Fibroblast of villous mesenchyme (primary cell): ENCODE measurements at places on chromosomes 2 and 18.

DNA sequence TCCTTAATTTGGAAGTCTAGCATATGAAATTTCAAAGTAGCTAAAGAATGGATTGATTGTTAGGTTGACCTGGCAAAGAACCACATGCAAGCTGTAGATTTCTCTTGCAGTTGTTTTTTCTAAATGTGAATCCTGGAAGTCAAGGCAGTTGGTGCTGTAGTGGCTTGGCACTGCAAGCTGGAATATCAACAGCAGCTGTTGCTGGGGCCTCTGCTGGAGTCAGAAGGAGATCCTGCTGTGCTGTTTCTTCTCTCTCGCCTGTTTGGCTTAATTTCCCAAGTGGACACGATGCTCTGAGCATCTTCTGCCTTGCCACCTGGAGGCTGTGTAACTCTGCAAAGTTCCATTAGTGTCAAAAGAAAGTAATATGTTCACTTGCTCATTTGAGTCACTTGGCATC, 12.6 kb downstream of the PIK3C3 start:
- no peak for DNase-seq

GRCh38 chr18:13416848-13417247, 198.3 kb downstream of the LDLRAD4 start:
- DNase-seq: no peak

DNA sequence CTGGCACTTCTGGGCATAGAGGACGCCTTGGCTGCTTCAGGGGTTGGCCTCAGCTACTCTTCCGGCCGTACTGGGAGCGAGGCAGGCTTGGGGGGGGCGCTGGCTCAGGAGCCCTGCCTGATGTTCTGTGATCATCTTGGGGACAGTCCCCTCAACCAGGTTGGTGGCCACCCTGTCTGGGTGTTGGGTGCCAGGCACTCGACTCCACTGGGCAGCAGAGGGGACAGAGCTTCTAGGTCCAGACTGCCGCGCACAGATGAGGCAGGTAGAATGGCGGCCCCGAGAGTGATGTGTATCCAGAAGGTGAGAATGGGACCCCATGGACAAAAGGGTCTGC, 84.9 kb downstream of the ASB1 start:
- DNase-seq: no peak

DNA sequence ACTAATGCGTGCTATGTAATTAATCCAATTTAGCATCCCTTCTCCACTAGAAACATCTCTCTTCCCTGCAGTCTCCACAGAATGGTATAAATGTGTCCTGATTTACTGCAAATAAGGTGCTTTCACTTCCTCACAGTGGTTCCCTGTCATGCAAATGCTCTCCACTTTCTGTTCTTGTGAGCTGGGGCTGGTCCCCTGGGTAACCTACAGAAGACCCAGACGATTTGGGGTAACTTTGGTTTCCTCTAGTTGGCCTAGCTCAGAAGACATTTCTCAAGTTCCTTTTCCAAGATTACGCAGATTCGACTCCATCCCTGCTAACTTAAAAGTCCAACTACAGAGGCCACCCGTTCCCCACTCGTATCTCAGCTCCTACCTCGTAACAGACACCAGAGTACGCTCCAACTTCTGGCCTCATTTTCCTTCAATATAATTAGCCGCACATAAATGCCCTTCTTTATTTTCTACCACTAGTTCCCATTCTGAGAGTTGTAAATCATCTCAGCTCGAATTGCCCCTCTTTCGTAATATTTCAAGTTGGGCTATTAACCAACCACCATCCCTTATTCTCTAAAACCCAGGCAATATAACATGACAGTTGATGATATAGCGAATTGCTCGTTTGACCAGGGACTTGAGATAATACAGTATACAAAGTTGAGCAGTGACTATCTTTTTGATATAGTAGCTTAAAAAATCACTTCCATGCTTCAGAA, 28.8 kb upstream of the NEDD4L start:
- DNase-seq: no peak

GRCh38 chr18:46148810-46149209, 44.6 kb downstream of the HAUS1 start:
- peak; percentile 68 for DNase-seq

- DNase-seq: peak; percentile 27
Observed at GRCh38 chr2:121635371-121635770, 13.9 kb downstream of the CLASP1 start.

DNA sequence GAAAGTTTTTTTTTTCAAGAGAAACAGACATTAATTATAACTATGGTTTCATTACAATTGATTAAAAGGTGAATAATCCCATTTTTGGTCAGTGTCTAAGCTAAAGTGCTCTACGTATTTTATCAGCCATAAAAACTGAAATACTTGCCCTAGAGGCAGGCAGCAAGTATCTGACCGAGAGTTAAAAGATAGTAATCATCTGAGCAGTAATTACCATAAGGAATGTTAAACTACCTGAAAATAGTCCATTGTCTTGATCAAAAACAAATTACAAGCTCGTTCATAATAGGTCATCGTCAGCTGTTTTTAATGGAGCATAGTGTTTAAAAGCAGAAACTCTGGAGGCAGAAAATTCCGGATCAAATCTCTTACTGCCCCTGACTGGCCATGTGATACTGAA, 105.7 kb upstream of the ZEB2 start:
- no peak for DNase-seq

- DNase-seq: no peak
Observed at GRCh38 chr2:96594691-96595152, 43.4 kb downstream of the KANSL3 start.

DNA sequence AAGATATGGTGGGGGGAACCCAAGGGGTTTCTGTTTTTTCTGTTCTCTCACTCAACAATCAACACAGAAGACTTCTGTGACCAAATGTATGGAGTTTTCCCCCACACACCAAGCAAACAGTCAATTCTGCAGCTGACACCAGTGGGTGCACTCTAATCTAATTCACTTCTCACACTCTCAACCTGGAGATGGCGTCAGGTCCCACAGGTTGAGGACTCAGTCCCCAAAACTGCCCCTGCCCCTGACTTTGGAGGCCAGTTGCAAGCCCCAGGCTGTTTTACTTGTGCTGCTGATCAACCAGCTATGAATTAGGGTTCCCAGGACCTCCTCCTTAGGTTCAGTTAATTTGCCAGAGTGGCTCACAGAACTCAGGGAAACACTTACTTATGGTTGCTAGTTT, 6.2 kb downstream of the RNU2-63P start:
- DNase-seq: no peak

GRCh38 chr18:40233931-40234616, 1721.0 kb upstream of the PIK3C3 start:
- DNase-seq: no peak

DNA sequence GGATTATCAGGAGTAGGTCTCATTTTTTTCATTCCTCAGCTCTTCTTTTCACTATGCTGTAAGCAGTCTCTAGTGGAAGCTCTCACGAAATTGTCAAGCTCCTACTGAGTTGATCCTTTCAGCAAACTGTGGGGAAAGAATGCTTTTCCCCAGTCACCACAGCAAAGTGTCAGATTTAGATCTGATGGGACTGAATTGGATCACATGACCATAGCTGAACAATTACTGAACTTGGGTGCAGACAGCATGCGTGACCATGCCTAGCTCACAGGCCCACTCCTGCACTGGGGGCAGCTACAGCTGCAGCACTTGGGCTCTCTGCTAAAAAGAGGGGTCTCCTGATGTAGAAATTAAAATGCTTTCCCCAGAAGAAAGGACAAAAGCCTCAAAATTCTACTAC, 3.1 kb downstream of the ARHGAP15 start:
- DNase-seq: no peak

DNA sequence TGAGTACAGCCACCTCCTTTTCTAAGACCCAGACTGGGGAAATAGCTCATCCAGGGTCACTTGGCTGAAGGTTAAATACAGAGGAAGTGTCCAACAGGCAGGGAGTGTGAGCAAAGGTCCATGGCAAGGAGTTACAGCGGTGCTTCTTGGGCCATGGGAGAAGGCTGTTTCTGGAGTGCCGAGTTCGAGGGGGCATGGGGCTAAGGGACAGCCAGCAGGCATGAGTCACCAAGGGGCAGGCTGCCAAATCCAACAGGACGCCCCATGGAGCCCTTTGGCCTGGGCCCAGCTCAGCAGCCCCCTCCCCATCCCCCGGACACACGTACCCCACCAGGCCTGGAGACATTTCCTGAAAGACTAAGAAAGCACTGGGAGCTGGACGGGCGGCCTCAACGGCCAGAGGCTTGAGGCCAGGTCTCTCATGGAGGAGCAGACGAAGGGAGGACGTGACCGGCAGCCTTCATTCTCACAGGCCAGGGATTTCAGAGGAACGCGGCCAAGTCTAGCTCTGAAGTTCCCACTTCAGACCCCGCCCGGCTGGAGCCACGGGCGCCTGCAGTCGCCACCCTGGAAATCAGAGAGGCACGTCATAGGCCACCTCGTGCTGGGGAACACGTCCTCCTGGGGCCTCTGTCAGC, 160.4 kb downstream of the SMAD7 start:
- no peak for DNase-seq

- DNase-seq: no peak
Observed at GRCh38 chr2:238810321-238810720, 37.6 kb upstream of the TWIST2 start.

GRCh38 chr2:152580714-152581113, 136.5 kb downstream of the PRPF40A start:
- no peak for DNase-seq

DNA sequence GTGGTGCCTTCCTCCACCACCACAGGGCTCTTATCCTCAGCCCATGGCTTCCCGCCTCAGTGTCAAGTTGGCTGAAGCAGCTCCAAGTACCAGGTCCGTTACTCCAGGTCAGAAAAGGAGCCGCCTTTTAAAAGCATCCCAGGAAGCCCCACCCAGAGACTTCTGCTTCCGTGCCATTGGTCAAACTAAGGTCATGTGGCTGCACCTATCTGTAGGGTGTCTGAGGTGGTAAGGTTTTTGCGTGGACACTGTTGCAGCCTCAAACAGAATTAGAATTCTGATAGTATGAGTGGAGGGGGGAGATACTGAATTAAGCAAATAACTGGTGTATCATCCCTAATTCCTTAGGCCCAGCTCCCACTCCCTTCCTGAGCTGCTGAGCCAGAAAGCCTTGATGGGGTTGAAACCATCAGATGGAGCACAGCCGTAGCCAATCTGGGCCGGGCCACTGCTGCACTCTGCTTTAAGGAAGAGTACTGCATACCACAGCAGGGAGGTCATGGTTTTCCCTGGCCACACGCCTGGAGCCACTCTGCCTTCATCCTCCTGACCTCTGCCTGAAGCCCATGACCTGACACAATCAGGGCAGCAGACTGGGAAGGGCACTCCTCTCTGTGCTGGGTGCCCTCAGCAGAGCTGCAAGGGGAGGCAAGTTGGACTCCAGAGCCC, 8.4 kb downstream of the TMEM247 start:
- DNase-seq: peak; percentile 84

- DNase-seq: peak; percentile 3
Observed at GRCh38 chr2:198173242-198173641, 368.8 kb downstream of the PLCL1 start.

DNA sequence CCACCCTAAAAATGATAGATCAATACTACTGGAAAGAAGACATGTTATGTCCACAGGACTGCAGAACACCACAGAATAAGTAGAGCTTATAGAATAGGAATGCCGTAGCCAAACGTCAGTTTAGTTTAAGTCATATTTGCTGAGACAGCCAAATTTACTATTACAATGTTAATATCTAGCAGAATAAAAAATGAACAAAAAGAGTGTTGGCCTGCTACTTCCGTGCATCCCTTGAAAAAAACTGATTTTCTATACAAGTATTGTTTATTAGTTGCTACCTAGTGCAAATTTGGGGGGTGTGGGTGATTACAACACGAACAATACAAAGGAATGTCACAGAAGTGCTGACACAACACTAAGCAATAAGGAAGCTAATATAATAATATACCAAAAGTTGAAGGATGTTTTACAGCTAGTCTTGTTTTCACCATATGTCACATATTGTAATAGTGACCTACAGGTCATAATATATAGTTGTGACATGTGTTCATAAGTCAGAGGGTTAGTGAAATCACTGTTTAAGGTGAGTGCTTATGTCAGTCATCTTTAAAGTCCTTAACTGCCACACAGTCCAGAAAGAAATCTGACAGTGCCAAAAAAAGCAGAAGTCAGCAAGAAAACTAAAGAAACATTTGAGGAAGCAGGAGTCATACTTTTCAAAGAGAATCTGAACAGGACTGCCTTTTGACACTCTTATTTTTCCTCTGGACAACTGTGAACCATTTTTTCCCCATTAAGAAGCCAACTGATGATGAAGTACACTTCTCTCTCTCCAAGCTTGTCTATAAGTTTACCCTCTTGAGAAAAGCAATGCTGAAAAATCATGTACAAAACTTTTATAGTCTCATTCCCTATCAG, 376.4 kb downstream of the ZEB2 start:
- no peak for DNase-seq

GRCh38 chr2:43469713-43470112, 126.1 kb downstream of the THADA start:
- DNase-seq: no peak

DNA sequence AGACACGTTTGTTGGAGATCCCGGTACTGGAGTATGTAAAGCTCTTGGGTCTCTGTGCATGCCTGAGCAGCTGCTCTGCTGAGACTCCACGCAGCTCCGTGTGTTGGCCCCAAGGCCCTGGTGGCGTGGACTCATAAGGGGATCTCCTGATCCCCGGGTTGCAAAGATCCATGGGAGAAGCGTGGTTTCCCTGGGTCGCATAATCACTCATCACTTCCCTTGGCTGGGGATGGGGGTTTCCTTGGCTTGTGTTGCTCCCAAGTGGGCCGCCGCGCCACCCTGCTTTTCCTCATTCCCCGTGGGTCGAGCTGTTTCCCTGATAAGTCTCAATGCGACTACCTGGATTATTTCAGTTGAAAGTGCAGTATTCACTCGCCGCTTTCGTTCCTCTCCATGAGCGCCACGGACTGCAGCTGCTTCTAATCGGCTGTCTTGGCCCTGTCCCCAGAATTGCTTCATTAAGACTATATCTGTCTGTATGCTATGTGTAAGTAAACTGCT, 76.0 kb downstream of the EPC2 start:
- peak; percentile 65 for DNase-seq

GRCh38 chr2:21356857-21357255, 233.1 kb downstream of the TDRD15 start:
- DNase-seq: no peak

DNA sequence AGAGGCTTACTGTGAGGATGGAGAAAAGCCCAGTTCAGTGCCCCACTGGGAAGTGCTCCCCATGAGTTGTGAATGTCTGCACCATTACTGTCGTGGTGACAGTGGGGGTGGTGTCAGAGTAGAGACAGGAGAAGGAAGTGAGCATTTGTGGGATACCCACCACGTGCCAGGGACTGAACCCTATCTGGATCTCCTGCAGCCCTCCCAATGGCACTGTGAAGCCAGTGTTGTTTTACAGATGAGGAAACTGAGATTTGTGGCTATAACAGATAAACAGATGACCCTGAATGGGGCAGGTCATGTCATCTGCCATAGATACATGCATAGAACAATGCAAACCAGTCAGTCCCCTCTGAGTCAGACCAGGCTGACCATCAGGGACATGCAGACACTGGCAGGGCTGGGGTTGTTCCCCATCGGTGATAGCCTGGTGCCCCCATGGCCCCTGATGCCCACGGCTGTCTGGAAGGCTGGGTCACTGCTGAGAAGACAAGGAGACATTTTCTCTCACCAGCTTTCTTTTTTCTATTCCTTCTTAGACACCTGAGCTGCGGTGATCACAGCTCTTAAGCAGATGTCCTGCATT, 60.8 kb downstream of the EMILIN2 start:
- DNase-seq: no peak
